ENCODE measurements at places on chromosomes 6 and 20. TPM values are rescaled to one million over a fixed set of nuclear protein-coding genes. Genes with fewer than 3 reads are reported as not detected.

Gene BPIFB2
- total RNA-seq: not detected

DNA sequence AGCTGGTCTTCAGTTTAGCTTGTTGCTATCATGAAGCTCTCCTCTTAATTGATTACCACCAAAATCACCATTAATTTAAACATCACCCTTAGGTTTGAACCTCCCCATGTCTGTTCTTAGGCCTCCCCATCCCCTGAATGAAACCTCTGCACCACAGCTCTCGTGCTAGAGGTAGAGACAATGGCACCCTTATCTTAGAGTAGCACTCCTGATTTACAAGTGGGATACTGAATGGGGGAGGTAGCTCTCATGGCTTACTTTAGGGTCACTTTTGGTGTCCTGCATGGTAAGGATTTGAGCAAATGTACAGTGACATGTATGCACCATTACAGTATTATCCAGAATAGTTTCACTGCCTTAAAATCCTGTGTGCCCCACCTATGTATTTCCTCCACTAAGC, 115.6 kb upstream of the ADTRP start:
- H3K36me3 ChIP-seq: no peaks in the 10 kb centered on the region
- H3K4me1 ChIP-seq: no peaks in the 10 kb centered on the region
- no peak overlapping the region for H3K27ac ChIP-seq

- peaks cover 14% of the 10 kb centered on the region for H3K4me1 ChIP-seq
- H3K27ac ChIP-seq: no peak overlapping the region
- no peak for DNase-seq
- H3K27me3 ChIP-seq: no peaks in the 10 kb centered on the region
Measured at GRCh38 chr20:62240020-62240685, 1.8 kb downstream of the OSBPL2 start.

- no peak for DNase-seq
- H3K27ac ChIP-seq: no peak overlapping the region
- H3K27me3 ChIP-seq: no peaks in the 10 kb centered on the region
- H3K36me3 ChIP-seq: no peaks in the 10 kb centered on the region
- no peak overlapping the region for H3K4me3 ChIP-seq
Measured at GRCh38 chr6:132190097-132190814, 211.0 kb downstream of the MOXD1 start.

Gene LGSN
- not detected for total RNA-seq

Gene NKX2-2
- 15.5 TPM for total RNA-seq

DNA sequence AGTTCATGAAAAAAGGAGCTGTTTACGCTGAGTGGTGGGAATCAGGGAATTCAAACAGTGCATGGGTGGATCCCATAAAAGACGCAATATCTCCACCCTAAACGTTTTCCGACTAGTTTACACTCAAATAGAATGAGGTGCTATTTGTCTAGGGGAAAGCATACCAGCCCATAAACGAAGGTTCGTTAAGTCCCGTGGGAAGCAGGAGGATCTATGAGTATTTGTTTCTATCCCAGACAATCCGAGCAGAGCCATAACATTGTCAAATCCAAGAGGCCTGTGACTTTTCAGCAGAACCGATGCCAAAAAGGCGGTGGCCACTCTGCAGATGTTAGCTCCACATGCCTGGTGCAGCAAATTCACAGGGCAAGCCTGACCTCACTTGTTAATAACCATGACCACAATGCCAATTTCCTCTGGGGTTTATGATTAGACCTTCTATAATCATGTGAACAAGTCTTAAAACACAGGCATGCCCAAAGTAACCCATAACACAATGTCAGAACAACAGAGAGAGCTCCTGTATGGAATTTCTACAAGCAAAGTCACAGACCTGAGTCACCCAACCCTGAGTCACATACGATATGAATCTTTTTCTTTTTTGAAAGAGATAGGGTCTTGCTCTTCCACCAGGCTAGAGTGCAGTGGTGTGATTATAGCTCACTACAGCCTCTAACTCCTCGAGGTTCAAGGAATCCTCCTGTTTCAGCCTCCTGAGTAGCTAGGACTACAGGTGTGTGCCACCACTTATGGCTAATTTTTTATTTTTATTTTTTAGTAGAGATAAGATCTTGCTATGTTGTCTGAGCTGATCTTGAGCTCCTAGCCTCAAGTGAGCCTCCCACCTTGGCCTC, 123.3 kb downstream of the KIF13A start:
- no peak for DNase-seq
- no peak overlapping the region for H3K27ac ChIP-seq
- no peaks in the 10 kb centered on the region for H3K27me3 ChIP-seq
- no peak overlapping the region for H3K4me3 ChIP-seq

- H3K4me3 ChIP-seq: no peak overlapping the region
- no peaks in the 10 kb centered on the region for H3K36me3 ChIP-seq
- H3K27ac ChIP-seq: no peak overlapping the region
- H3K4me1 ChIP-seq: no peaks in the 10 kb centered on the region
- DNase-seq: no peak
Measured at GRCh38 chr6:39422238-39422637, 99.7 kb upstream of the KCNK16 start.

Gene DNAAF9
- 29.9 TPM for total RNA-seq

Gene ZFP57
- 0.14 TPM for total RNA-seq

Gene PNRC1
- 212 TPM for total RNA-seq

DNA sequence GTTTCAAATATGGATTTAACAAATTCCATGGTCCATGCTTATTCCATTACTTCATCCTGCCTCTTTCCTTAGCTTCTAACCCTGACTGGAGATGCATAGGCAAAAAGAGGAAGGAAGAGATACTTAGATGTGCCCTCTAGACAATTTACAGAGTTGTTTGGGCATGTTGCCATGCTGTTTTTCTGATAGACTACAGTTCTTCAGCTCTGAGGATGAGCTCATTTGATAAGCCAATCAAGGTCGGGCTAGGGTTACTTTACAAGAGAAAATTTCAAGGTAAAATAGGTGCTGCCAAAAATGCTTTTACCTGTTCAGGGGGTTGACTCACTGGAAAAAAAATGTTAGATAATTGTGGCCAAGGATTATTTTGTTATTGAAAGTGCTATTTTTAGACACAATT, 5.9 kb downstream of the HCRTR2 start:
- peaks cover 29% of the 10 kb centered on the region for H3K27me3 ChIP-seq
- DNase-seq: no peak
- H3K36me3 ChIP-seq: no peaks in the 10 kb centered on the region
- no peaks in the 10 kb centered on the region for H3K4me1 ChIP-seq
- no peak overlapping the region for H3K4me3 ChIP-seq

- H3K36me3 ChIP-seq: no peaks in the 10 kb centered on the region
- H3K4me3 ChIP-seq: no peak overlapping the region
- no peak overlapping the region for H3K27ac ChIP-seq
- DNase-seq: no peak
Measured at GRCh38 chr20:56839786-56840185, 210.7 kb downstream of the TFAP2C start.

DNA sequence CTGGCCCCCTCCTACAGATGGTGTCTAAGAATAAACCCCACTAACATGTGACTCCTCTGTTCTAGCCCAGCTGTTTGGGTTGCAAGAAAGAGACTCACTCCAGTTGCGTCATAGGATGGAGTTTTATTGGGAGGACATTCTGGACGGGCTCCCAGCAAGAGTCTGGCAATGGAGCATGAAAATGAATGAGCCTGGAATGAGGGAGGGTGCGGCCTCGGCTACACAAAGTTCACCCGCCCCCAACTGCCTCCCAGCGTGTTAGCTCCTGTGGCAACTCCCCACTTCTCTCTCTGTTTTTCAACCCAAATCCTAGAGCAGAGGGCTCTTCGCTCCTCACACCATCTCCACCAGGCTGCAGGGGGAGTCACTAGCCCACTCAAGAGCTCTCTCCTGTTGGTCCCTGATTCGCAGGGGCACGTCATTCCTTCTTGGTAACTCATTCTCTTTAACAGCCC, 5.1 kb upstream of the ADAM33 start:
- no peaks in the 10 kb centered on the region for H3K36me3 ChIP-seq
- H3K4me1 ChIP-seq: no peaks in the 10 kb centered on the region
- DNase-seq: no peak
- H3K4me3 ChIP-seq: no peak overlapping the region

DNA sequence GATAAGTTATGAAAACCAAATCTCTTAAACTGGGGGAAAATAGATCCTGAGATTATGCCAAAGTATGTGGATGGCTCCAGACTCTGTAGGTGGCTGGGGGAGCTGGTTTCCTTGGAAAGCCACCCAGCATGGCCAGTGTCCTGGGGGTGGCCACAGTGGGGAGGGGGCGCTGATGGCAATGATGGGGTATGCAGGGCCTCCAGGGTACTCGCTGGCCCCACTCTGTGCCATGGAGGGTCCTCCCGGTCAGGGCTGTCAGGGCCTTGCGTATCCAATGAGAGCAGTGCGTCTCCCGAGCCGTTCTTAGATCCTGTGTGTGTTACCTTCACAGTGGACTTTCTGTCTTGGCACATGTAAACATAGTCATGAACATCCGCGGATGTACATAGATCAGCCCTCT, 152.8 kb downstream of the TMEM242 start:
- H3K27ac ChIP-seq: no peak overlapping the region
- H3K4me3 ChIP-seq: no peak overlapping the region
- H3K4me1 ChIP-seq: peaks cover 8% of the 10 kb centered on the region
- DNase-seq: no peak
- no peaks in the 10 kb centered on the region for H3K27me3 ChIP-seq

GRCh38 chr20:51987812-51988211, 185.5 kb upstream of the SALL4 start:
- H3K4me1 ChIP-seq: peaks cover 3% of the 10 kb centered on the region
- H3K27me3 ChIP-seq: no peaks in the 10 kb centered on the region
- H3K4me3 ChIP-seq: no peak overlapping the region
- no peak for DNase-seq
- no peaks in the 10 kb centered on the region for H3K36me3 ChIP-seq
- H3K27ac ChIP-seq: no peak overlapping the region

DNA sequence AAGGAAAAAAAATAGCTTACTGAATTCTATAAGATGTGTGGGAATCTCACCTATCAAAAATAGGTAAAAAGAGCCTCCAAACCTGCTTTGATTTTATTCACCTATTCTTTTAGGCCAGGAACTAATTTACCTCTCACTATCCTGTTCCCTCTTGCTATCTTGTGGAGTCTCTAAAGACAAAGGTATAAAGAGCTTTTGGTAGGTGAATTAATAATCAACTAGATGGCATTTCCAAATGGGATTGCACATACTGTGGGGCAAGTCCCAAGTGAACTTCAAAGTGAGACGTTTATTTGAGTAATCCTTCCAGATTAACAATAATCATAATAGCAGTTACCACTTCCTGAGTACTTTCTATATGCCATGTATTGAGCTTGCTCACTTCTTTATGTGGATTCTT, 2.8 kb downstream of the FAM8A1 start:
- no peak overlapping the region for H3K27ac ChIP-seq
- peaks cover 13% of the 10 kb centered on the region for H3K4me1 ChIP-seq
- peaks cover 15% of the 10 kb centered on the region for H3K36me3 ChIP-seq
- no peaks in the 10 kb centered on the region for H3K27me3 ChIP-seq

DNA sequence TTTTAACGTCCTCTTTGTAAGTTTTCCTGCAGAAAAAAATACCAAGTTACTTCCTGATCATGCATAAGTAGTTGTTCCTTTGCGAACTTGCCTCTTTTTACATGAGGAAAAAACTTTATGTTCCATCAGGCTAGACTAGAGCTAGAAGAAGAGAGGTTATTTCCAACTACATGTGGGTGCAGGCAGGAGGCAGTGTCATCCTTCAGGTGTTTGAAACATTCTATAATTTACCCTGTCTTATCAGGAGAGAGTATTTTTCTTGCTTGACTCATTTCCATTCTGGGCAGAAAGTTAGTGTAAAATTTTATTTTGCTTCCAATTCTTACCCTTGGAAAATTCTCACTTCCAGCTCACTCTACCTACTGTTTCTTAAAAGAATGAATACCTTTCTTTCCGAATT, 28.5 kb upstream of the EPHA7 start:
- no peak for DNase-seq
- H3K4me3 ChIP-seq: no peak overlapping the region
- no peaks in the 10 kb centered on the region for H3K36me3 ChIP-seq
- H3K27ac ChIP-seq: no peak overlapping the region
- no peaks in the 10 kb centered on the region for H3K27me3 ChIP-seq

Gene DHX35
- 14.4 TPM for total RNA-seq

Gene MICAL1
- total RNA-seq: 102 TPM

Gene BMP7
- total RNA-seq: 35.4 TPM

GRCh38 chr6:43021270-43022047, at the start of gene RRP36:
Gene RRP36 (plus strand): TSS chr6:43021623. CDS start chr6:43021655, 32 bp downstream.
- no peaks in the 10 kb centered on the region for H3K27me3 ChIP-seq
- H3K4me3 ChIP-seq: peak within 1 kb of the TSS; percentile 98
- peak within 1 kb of the TSS; percentile 95 for H3K27ac ChIP-seq
- DNase-seq: peak; percentile 49

DNA sequence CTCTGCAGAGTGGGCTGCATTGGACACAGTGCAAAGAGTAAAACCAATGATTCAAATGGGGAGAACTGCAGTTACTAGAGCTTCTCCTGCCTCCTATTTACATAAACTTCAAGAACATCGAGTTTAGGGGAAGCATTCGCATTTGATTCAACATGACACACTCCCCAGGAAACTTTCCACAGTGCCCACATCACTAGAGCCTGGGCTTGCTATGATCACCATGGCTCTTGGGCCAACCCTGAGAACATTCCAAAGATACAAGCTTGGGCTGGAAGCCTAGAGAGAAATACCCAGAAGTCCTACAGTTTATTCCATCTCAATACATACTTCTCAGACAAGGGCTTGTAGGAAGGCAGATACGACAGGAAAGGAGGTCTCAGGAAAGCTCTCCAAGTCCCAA, 337.9 kb downstream of the CD83 start:
- H3K27ac ChIP-seq: no peak overlapping the region
- H3K4me1 ChIP-seq: peaks cover 12% of the 10 kb centered on the region
- no peak for DNase-seq
- H3K36me3 ChIP-seq: no peaks in the 10 kb centered on the region
- no peak overlapping the region for H3K4me3 ChIP-seq

- peaks cover 4% of the 10 kb centered on the region for H3K27me3 ChIP-seq
- H3K4me1 ChIP-seq: no peaks in the 10 kb centered on the region
- no peaks in the 10 kb centered on the region for H3K36me3 ChIP-seq
- H3K27ac ChIP-seq: no peak overlapping the region
- no peak overlapping the region for H3K4me3 ChIP-seq
Measured at GRCh38 chr6:51301962-51302361, 483.3 kb downstream of the TFAP2B start.

DNA sequence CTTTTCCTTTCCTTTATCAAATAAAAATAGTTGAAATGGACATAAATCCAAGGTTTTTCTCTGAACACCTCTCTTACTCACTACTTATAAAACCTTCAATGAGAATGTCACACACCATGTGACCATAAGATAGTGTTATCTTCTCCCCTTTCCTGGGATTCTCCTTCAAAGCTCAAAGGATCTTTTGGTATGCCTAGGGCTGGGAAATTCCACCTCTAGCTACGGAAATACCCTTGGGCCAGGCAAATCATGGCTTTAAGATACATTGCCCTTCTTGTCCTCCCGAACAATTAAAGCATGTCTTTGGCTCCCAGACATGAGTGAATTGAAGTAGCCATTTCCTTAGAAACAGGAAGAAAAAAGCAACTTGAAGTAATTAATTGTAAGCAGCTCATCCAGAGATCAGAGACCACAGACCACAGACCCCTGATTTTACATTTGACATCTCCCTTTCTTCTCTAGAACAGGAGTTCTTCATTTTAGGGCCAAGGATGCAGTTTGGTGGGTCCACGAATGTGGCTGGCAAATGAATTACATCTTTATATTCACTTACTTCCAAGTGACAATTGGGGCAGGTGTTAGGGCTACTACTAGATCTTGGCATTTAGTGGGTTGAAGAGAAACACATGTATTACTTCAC, 4.1 kb downstream of the PLCB4 start:
- no peak overlapping the region for H3K4me3 ChIP-seq
- no peak for DNase-seq
- peaks cover 8% of the 10 kb centered on the region for H3K4me1 ChIP-seq

- H3K4me1 ChIP-seq: no peaks in the 10 kb centered on the region
- H3K27me3 ChIP-seq: no peaks in the 10 kb centered on the region
- no peak for DNase-seq
- H3K27ac ChIP-seq: no peak overlapping the region
- no peak overlapping the region for H3K4me3 ChIP-seq
Measured at GRCh38 chr6:56448046-56448445, 194.6 kb downstream of the DST start.

Gene GLYATL3
- total RNA-seq: not detected

Data from progenitor cell of endocrine pancreas (in vitro differentiated cells).